ENCODE measurements at places on chromosomes 1 and 21. TPM values are rescaled to one million over a fixed set of nuclear protein-coding genes. Genes with fewer than 3 reads are reported as not detected.

GRCh38 chr1:156379420-156380165 lies 10.6 kb downstream of the RHBG start:
- no peak for DNase-seq

DNA sequence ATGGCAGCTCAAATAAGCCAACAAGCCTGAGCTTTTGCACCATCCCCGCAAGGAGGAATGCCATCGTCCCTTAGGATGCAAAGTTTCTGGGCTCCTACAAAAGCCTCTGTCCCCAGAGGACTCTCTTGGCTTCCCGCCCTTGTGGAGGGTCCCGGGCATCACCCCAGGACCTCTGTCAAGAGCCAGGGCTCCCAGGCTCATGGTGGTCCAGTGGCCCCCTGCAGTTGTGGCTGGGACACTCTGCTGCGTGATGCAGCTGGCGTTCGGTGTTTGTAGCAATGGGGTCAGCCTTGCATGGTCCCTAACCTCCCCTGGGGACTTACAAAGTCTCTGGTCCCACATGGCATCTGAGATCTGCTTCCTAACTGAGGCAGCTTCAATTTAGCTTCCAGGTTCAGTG lies 104.7 kb downstream of the RIPK4 start:
- DNase-seq, result no peak

- DNase-seq, result no peak
Measured at GRCh38 chr1:212975111-212975918, 25.0 kb downstream of the VASH2 start.

DNA sequence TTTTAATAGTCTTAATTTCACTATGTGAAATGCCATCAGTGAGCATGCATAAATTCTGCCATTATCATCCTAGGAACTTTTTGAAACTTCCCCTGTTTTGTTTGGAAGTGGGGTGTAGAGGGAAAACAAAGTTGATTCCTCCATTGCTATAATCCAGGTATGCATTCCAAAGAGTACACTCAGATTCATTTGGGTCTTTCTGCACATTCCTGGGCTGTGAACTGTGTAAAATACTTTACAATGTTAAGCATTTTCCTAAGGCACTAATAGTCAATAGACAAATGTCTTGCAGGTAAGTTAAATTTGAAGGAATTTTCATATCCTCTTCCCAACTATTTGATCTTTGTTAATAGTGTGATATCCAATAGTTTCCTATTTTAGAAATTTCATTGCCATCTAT lies 36.2 kb downstream of the SGIP1 start:
- no peak for DNase-seq

DNA sequence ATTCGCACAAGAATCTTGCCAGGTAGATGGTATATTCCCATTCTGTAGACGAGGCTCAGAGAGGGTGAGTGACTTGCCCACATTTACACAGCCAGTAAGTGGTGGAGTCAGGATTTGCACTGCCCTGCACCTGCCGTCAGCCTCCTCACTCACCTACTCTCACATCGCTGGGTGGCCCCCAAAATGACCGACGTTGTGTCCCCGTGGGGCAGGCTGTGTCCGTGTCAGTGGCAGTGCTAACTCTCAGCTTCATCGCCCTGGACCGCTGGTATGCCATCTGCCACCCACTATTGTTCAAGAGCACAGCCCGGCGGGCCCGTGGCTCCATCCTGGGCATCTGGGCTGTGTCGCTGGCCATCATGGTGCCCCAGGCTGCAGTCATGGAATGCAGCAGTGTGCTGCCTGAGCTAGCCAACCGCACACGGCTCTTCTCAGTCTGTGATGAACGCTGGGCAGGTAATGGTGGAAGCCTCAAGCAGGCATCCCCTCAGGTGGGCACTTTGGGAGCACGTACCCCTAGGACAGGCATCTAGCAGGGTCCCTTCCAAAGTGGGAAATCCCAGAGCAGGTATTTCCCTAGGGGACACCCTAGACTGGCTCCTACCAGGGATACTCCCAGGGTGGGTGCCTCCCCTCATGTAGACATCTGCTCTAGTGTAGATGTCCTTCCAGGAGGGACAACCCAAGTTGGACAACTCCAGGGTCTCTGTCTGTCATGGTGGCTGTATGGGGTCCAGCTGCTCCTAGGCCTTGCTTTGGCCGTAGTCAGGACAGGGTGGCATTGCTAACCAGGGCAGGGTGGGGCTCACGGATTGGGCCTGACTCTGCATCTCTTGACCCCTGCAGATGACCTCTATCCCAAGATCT lies 3.4 kb downstream of the HCRTR1 start:
- DNase-seq, result no peak

The EPHA8 gene
- not detected for total RNA-seq

The DPM3 gene
- 52.4 TPM for total RNA-seq

GRCh38 chr1:114164840-114165543 lies 11.3 kb upstream of the SYT6 start:
- DNase-seq, result no peak

GRCh38 chr1:205600085-205600484 lies 31.7 kb downstream of the ELK4 start:
- no peak for DNase-seq

- no peak for DNase-seq
Measured at GRCh38 chr21:26025536-26026512, 144.7 kb downstream of the APP start.

GRCh38 chr1:244077473-244078220 lies 26.6 kb downstream of the ZBTB18 start:
- no peak for DNase-seq

The MIA3 gene
- 65.5 TPM for total RNA-seq

GRCh38 chr1:178034676-178035075 lies 59.2 kb upstream of the RASAL2 start:
- no peak for DNase-seq

- DNase-seq, result no peak
Measured at GRCh38 chr1:33641104-33641830, 168.8 kb downstream of the ZSCAN20 start.
